ENCODE measurements at places on chromosomes 11 and 22. TPM values are rescaled to one million over a fixed set of nuclear protein-coding genes. Genes with fewer than 3 reads are reported as not detected.

Gene KDM4D
- 0.43 TPM for total RNA-seq

Gene WBP2NL
- total RNA-seq, result 0.46 TPM

Gene SULT4A1
- total RNA-seq, result 0.09 TPM

Gene THAP7
- total RNA-seq, result 18.9 TPM

Gene ANKRD13D
- total RNA-seq, result 29.6 TPM

Gene RFPL1
- total RNA-seq, result not detected

Gene ZNF280A
- not detected for total RNA-seq

Gene TENM4
- 16.4 TPM for total RNA-seq

Gene KLHDC7B
- total RNA-seq, result 0.28 TPM

Measured in smooth muscle cell of bladder (primary cell).